WTC11 (cell line): ENCODE measurements at places on chromosomes 3 and 15. TPM values are rescaled to one million over a fixed set of nuclear protein-coding genes. Genes with fewer than 3 reads are reported as not detected.

DNA sequence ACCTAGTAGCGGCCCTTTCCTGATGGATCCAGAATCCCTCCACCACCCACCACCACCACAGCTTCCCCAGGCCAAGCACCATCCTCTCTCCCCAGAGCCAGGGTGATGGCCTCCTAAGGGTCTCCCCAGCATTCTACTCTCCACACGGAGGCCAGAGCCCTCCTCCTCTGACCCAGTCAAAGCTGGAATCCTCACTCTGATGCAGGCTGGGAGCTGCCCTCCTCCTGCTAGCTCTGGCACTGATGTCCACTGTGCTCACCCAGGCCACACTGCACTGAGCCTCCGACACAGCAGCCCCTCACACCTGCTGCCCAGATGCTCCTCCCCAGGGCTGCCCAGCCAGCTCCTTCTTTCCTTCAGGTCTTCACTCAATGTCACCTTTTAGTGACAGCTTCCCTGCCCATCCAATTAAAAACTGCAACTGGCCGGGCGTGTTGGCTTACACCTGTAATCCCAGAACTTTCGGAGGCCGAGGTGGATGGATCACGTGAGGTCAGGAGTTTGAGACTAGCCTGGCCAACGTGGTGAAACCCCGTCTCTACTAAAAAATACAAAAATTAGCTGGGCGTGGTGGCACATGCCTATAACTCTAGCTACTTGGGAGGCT lies 21.0 kb downstream of the XXYLT1 start:
- peaks cover 49% of the 10 kb centered on the region for H3K4me1 ChIP-seq
- H3K27ac ChIP-seq: peak overlapping the region; percentile 74
- peaks cover 18% of the 10 kb centered on the region for H3K36me3 ChIP-seq
- no peak for DNase-seq
- H3K27me3 ChIP-seq: no peaks in the 10 kb centered on the region

The RTP1 gene
- 5.1 to 5.9 TPM (median 5.6 TPM) in 3 replicates for total RNA-seq

GRCh38 chr3:30754426-30754825 lies 140.0 kb downstream of the GADL1 start:
- H3K27ac ChIP-seq: no peak overlapping the region
- peaks cover 24% of the 10 kb centered on the region for H3K4me1 ChIP-seq
- DNase-seq: no peak
- H3K4me3 ChIP-seq: no peak overlapping the region
- no peaks in the 10 kb centered on the region for H3K27me3 ChIP-seq

- H3K4me3 ChIP-seq: no peak overlapping the region
- no peak overlapping the region for H3K27ac ChIP-seq
- peaks cover 11% of the 10 kb centered on the region for H3K4me1 ChIP-seq
- H3K36me3 ChIP-seq: no peaks in the 10 kb centered on the region
- DNase-seq: no peak
Observed at GRCh38 chr3:115671761-115672455, 48.6 kb downstream of the GAP43 start.
